ENCODE measurements at places on chromosomes 3 and 15.
A peak's percentile ranks its signal among the peaks of the same experiment; 100 is the strongest.

GRCh38 chr15:73841756-73842725 is 31.3 kb upstream of the TBC1D21 start:
- no peak for DNase-seq

DNA sequence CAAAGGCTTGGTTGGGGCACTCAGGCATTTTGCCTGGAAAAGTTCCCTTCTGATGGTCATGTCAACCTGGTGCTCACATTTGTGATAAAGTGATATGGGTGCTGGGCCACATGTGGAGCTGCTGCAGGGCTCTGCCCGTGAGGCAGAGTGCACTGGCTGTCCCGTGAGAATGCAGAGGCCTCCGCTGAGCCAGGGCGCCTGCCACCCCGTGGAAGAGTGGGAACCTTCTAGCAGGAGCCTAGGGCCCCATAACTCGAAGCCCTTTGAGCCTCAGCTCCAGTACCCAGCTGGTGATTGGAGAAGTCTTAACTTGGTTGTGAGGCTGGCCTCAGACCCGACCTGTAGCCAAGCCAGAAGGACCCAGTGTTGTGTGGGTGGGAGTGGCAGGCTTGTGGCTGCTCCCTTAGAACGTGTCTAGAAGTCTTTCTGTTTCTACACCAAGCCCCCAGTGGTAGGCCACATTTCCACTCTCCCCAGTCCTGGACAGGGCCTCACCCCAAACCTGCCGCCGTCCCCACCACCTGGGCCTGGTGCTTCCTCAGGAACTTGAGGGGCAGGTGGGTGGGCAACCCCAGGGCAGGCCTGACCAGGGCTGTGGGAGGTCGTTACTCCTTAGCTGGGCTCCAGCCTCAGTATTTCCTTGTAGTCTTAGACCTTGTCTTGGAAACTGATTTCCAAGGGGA is 19.7 kb downstream of the SEC61A1 start:
- DNase-seq: no peak

DNA sequence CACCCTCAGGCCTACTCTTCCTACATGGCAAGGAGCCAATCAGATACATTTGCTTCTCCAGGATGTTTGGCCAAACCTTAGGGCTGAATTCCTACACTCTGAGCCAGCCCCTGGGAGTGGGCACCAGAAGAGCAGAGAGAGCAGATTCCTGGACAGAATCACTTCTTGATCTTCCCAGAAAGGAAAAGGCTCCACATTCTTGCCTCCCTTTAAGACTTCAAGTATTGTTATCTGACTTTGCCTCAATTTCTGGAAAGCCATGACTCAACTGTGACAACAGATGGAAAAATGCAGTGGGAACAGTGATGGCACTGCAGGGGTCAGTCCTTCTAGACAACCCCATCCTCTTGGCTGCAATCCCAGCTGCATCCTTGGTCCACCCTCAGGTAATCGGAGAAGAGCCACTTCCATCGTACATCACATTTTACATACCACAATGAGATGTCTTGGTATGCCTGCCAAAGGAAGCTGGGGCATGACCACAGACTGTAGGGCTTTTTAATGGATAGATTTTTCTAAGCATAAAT is 21.0 kb downstream of the SLCO2A1 start:
- no peak for DNase-seq

DNA sequence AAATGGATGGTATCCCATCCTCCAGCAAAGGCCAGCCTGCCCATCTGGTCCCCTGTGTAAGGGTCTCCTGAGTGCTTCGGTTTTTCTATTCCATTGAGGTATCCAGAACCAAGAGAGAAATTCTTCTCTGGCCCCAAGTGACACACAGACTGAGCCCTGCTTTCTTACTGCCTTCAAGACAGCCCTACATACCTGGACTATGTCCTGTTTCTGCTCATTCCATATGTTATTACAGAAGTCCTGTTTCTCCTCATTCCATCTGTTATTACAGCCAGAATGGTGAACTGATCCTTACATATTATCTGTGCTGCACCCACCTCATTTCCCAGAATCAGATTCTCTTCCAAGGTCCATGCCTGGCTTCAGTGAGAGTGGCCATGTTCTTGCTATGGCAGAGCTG is 115.2 kb downstream of the DCLK3 start:
- DNase-seq: no peak

- no peak for DNase-seq
These were observed 843.4 kb upstream of the DPPA4 start for GRCh38 chr3:110180733-110181132.

DNA sequence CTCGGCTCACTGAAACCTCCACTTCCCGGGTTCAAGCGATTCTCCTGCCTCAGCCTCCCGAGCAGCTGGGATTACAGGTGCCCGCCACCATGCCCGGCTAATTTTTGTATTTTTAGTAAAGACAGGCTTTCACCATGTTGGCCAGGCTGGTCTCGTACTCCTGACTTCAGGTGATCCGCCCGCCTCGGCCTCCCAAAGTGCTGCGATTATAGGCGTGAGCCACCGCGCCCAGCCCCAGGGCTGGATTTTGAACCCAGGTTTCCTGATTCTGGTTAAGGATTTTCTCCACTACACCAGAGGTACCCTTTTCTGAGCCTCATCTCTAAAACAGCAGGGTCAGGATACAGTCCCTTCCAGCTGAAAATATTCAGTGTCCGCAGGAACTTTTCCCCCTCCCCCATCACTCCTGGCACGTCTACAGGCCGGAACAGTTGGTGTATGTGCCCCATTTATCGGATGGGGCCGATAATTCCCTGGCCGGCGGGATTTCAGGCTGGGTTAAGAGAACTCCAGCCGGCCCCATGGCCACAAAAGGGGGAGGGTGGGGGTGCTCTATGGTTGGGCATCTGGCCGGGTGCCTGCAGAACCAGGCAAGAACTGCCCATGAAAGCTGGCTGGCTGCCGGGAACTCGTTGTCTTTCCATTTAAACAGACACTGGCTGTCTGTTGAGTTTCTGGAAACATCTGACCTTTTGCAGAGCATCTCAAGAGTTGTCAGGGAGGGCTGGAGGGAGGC is 26.8 kb upstream of the SEMA4B start:
- DNase-seq: no peak

DNA sequence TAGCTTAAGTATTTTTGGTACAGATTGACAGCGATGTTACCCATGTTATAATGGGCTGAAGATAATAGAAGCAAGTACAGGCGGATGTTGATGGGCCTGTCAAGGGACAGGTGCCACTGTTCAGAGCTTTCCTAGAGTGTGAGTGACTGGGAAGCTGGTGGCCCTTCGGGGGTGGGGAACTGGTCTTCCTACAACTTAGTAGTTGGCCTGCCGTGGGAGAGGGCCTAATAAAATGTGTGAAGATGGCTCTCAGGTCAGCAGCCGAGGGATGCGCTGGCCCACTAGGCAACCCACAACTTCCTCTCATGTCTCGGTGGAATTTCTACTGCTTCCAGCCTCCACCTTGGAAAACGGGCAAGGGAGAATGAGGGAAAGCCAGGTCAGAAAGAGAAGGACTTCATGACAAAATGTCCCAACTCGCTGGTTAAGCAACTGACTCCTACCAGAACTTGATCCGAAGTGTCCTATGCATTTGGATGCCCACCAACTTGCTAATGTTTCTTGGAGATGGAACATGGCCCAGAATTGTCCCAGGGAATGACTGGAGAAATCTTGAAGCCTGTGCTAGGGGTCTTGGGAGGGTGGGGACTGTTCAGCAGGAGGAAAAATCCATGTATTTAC is 1.4 kb downstream of the GYG1 start:
- no peak for DNase-seq

GRCh38 chr15:68113751-68114150 is 59.6 kb downstream of the PIAS1 start:
- no peak for DNase-seq

DNA sequence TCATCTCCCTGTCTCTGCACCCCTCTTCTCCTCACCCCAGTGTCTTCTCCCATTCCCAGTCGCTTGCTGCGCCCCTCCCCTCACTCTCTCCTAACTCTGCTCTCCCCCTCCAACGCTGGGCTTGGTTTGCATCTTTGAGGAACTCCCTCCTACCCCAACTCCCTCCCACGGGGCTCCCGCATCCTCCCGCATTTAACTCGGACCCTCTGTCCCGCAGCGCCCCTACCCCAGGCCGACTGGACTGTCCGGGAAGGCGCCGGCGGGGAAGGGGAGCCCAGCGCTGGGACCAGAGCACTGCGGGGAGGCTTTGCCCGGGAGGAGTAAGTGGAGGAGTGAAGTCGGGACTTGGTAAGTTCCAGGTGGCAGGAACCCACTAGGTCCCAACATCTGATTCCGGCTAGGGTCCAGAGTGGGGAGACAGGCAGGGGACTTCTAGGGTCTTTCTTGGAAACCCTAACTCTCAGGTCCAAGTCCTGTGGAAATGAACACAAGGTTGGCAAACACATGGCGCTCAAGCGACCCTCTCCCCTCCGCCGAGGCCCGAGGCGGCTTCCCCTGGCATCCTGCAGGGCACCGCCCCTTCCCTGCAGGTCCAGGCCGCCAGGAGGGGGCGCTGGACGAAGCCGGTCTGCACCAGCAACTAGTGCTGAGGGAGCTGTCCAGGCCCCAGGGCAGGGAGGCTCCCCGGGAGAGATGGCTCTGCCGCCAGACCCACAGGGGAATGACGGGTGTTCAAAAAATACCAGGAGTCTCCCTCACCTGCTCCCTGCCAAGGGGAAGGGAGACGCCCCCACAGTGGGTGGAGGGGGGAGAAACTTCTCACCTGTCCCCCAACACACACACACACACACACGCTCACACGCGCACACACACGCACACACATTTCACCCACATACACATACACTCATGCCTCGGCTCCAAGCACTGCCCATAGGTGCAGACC is 53.2 kb downstream of the LHFPL4 start:
- peak; percentile 47 for DNase-seq

DNA sequence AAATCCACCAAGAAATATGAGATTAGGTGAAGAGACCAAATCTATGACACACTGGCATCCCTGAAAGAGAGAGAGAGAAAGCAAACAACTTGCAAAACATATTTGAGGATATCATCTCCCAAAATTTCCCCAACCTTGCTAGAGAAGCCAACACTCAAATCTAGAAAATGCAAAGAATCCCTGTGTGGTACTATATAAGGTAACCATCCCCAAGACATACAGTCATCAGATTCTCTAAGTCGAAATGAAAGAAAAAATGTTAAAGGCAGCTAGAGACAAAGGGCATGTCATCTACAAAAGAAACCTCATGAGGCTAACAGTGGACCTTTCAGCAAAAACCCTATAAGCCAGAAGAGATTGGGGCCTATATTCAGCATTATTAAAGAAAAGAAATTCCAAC is 622.1 kb upstream of the LMCD1 start:
- DNase-seq: no peak

GRCh38 chr15:49148298-49148697 is 7.1 kb downstream of the COPS2 start:
- DNase-seq: no peak

DNA sequence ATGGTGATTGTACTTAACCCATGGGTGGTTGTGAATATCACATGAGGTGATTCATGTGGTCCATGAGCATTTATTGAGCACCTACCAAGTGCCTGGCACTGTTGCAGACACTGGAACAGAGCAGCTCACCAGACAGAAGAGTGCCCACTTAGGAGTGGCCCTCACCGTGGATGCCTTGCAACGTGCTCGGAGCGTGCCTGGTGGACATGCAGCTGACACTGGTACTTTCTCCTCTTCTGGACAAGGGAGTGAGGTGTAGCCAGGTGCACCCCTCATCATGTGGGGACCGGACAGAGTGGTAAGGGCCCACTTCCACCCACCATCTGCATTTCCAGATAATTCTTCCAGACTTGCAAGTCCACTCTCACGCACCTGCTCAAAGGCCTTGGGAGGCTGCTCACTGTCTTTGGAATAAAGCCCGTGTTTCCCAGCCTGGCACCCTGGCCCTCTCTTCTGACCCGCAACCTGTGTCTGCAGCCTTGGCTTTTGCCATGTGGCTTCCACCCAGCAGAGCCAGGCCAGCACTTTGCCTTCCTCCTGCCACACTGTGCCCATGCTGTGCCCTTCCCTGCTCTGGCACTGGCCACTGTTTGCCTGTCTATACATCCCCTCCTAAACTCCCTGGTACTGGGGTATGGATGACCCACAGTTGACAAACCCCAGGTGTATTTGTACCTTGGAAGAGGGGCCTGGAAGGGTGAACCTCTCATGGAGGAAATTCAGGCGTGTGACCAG is 90.9 kb upstream of the SEC13 start:
- DNase-seq: no peak

DNA sequence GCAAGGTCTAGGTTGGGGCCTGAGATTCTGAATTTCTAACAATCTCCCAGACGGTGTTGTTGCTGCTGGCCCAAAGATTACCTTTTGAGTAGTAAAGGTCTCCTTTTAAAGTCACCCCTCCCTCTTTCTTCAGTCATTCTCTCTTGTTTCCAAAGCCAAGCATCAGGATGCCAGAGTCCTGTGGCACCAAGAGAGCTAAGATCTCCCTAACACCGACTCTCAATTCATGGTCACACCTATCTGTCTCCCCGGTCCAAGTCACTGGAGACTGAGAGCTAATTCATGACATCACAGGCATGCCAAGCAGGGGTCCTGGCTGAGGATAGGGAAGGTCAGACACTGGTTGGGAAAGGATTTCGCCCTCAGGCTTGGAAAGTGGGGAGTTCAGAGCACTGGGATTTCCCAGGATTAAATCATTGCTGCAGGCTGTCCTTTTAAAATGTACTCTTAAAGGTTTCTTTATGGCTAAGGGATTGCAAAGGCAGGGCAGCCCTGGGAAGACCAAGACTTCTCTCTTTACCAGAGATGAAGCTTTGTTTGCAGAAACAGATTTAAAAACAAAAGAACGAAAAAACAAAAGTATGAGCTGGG is 7.3 kb downstream of the SHOX2 start:
- no peak for DNase-seq

DNA sequence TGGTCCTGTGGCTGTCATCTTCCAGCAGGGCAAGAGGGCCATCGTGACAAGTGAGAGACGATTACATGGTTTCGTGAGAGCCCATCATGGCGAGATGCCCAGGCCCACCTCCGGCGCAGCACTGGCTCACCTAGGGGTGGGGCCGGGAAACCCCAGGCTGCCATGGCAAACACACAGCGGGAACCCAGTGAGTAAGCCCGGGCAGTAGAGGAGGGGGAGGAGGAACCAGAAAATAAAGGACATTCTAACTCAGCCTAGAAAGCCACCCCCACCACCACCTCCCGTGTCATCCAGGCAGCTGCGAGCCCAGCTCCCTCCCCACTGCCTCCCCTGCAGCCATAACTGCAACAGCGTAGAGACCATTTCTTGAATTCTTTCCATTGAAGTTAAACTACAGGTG is 52.3 kb downstream of the PCSK6 start:
- no peak for DNase-seq

DNA sequence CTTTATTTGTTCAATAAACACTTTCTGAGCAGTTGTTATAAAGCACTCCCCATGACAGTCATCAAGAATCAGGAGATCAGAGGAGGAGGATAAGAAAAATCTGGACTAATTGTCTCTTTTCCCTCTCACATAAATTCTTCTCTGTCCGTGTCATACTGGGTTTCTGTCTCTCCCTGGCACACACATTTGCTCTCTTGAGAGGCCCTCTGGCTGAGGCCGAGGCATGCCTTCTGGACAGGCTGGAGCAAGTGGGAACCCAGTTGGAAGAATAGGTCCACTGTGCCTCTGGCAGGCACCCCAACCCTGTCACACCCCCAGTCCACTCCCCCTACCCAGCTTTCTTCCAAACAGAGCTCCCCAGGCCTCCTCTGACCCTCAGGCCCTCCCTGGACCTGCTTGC is 315.8 kb downstream of the UACA start:
- no peak for DNase-seq

- DNase-seq: no peak
These were observed 9.1 kb downstream of the BCL2L10 start for GRCh38 chr15:52103217-52104207.
